ENCODE measurements at places on chromosomes 7 and 10.

- DNase-seq: no peak
Observed at GRCh38 chr10:98436704-98437103, 10.0 kb downstream of the HPS1 start.

- DNase-seq: no peak
Observed at GRCh38 chr10:96910488-96911395, 78.6 kb downstream of the LCOR start.

DNA sequence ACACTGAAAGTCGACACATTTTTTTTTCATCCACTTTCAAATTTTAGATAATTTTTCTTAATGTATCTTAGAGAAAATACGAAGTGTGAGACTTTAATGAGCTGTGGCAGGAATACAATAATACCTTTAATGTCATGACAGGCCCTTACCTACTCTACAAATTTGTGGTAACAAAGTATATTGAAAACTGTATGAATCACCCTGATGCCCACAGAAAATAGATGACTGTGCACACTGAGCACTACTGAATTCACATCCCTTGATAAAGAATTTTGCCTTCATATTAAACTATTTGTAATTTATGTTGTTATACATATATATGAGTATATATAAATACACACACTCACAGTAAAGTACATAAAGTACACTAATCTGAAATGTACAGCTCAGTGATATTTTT lies 51.7 kb downstream of the AKR1D1 start:
- DNase-seq: no peak

- peak; percentile 68 for DNase-seq
Observed at GRCh38 chr10:100046021-100046486, 35.6 kb downstream of the CPN1 start.

DNA sequence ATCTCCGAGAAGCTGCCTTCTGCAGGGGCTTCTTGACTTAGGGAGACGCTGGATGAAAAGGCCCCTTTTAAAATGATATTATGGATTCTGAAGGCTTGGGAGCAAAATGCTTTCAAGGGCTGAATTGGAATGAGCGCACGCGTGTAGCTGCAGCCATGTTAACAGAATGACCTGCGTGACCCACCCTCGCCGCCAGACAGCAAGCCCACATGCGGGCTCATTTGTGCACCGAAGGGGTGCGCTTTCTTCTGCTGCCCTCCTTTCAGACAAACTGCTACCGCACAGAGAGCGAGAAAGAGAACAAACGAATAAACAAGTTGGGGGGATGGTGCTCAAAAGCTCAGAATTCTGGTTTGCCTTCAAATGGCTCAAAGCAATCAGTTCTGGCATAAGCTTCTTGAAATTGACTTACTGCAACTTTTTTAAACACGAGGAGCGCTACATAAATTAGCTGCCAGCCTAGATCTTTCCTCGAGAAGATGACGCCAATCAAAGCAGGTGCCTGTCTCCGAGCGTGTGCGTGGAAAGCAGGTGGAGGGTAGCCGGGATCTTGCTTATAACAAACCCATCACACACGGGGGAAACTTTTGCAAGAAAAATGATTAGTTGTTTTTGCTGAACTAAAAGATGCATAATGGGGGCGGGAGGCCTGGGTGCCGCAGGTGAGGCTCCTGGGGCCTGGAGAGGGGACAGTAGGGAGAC lies 268.4 kb downstream of the MAD1L1 start:
- no peak for DNase-seq

GRCh38 chr10:116715341-116715740 lies 27.0 kb downstream of the HSPA12A start:
- no peak for DNase-seq

GRCh38 chr7:141072548-141073172 lies 1.2 kb upstream of the TMEM178B start:
- no peak for DNase-seq

- DNase-seq: peak; percentile 70
Observed at GRCh38 chr7:151381348-151382078, 28.3 kb downstream of the WDR86 start.

DNA sequence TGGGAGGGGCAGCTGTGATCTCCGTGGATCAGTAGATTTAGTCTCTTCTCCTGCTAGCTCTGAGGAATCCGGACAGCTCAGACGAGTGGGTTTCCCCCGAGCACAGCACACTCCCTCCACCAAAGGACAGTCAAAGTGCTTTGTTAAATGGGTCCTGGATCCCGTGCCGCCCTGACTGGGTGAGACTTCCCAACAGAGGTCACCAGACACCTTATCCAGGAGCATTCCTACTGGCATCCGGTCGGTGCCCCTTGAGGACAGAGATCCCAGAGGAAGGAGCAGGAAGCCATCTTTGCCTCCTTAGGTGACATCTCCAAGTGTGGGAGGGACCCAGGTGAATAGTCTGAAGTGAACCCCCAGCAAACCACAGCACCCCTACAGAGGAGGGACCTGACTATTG lies 1148.9 kb downstream of the CNTNAP2 start:
- no peak for DNase-seq

DNA sequence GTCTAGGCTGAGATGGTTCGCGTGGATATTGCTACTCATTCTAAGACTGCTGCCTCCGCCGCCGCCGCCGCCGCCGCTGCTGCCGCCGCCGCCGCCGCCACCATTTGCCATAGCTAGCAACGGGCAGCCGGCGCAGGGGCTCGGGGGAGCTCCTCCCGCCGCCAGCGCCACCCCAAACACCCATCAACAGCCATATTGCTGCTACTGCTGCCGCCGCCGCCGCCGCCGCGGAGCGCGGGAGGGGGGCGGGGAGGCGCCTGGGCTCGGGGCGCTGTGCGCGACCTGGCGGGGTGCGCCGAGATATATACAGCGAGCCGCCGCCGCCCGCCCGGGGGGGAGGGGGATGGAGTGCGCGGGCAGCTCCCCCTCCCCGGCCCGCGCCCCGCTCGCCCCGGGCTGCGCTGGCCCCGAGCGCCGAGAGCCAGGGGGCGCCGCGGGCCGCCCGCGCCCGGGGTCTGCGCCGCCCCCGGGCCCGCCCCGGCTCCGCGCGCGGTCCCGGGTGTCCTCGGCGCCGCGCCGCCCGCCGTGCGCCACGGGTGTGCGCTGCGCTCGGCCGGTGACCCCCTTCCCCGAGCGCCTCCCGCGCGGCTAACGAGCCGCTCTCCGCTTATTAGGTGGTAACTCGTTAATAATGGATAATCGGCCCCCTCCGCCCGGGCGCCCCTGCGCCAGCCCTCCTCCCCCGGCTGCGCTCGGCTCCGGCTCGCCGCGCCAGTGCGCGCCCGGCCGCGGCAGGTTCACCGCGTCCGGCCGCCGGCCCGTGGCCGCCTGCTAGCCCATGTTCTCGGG lies at the start of gene KCNMA1:
KCNMA1 (minus strand) TSS at position 277 of the 789 bp plus-strand sequence.
- no peak for DNase-seq

DNA sequence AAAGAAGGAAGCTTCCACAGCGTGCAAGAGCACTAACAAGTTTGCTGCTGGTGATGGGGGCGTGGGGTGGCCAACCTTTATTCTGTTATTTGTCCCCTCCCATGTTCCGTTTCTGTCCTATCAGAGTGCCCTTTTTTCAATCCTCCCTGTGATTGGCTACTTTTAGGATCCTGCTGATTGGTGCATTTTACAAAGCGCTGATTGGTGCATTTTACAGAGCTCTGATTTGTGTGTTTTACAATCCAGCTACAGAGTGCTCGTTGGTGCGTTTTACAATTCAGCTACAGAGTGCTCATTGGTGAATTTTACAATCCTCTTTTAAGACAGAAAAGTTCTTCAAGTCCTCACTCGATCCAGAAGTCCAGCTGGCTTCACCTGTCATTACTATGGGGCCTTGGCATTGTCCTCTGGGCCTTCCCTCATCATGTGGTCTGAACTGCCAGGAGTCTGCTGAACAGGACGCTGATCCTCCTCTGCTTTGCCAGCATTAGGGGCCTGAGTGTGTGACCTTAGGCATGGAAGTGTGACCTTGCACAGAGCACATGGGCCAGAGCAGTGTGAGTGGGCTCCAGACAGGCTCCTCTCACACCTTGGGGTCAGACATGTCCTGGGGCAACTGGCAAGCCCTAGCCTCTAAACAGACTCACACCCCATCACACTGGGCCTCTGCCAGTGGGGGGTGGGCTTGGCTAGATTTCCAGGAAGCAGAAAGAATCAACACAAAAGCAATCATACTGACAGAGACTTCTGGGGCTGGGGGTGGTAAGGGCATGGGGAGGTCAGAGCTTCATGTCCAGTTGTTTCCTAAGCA lies 167.4 kb downstream of the PTPN20 start:
- no peak for DNase-seq

DNA sequence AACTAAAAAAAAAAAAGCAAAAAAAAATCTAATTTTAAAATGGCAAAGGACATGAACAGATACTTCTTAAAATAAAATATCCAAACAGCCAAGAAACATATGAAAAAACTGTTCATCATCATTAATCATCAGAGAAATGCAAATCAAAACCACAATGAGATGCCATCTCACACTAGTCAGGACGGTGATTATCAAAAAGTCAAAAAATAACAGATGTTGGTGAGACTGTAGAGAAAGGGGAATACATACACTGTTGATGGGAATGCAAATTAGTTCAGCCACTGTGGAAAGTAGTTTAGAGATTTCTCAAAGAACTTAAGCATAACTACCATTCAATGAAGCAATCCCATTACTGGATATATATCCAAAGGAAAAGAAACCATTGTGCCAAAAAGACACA lies 30.2 kb downstream of the COBL start:
- no peak for DNase-seq

DNA sequence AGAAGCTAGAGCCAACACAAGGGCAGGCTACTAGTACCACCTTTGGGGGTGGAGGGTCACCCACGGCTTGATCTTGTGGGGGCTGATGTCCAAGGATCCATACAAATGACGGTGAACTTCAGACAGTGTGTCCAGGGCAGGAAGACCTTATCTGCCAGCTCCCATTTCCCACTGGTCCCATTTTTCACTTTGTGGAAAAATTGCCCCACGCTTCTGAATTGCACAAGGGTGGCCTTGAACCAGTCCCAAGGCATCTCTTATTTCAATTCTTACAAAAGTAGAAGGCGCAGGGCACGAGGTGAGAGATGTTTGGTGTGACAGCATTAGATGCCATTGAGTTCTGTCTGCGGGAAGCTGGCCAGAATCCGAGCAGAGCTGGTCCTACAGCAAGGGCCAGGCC lies 252.7 kb upstream of the CELF2 start:
- DNase-seq: no peak

GRCh38 chr10:59173414-59173813 lies 3.0 kb upstream of the PHYHIPL start:
- no peak for DNase-seq

DNA sequence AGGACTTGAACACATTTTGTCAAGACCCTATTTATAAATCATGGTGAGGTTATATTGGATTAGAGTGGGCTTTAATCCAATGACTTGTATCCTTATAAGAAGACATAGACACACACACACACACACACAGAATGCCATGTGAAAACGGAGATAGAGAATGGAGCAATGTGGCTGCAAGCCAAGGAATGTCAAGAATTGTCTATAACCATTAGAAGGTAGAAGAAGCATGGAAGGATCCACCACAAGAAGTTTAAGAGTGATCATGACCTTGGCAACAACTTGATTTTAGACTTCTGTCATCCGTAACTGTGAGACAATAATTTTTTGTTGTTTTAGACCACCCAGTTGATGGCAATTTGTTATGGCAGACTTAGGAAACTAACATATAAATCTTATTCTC lies 514.2 kb downstream of the TFEC start:
- no peak for DNase-seq

GRCh38 chr7:101598986-101599771 lies 29.9 kb downstream of the MYL10 start:
- no peak for DNase-seq

GRCh38 chr7:45812946-45813345 lies 59.9 kb downstream of the CCDC201 start:
- DNase-seq: no peak

- DNase-seq: no peak
Observed at GRCh38 chr10:123970927-123971286, 79.3 kb upstream of the CPXM2 start.

- DNase-seq: no peak
Observed at GRCh38 chr7:18030758-18031157, 3.1 kb upstream of the PRPS1L1 start.

- DNase-seq: no peak
Observed at GRCh38 chr7:43460733-43461348, 122.1 kb upstream of the STK17A start.

DNA sequence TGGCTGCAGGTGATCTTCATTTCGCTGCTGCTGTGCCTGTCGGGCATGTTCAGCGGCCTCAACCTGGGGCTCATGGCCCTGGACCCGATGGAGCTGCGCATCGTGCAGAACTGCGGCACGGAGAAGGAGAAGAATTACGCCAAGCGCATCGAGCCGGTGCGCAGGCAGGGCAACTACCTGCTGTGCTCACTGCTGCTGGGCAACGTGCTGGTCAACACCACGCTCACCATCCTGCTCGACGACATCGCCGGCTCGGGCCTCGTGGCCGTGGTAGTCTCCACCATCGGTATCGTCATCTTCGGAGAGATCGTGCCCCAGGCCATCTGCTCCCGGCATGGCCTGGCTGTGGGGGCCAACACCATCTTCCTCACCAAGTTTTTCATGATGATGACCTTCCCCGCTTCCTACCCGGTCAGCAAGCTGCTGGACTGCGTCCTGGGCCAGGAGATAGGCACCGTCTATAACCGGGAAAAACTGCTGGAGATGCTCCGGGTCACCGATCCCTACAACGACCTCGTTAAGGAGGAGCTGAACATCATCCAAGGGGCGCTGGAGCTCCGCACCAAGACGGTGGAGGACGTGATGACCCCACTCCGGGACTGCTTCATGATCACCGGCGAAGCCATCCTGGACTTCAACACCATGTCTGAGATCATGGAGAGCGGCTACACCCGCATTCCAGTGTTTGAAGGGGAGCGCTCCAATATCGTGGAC lies 1.3 kb downstream of the CNNM2 start:
- DNase-seq: no peak

DNA sequence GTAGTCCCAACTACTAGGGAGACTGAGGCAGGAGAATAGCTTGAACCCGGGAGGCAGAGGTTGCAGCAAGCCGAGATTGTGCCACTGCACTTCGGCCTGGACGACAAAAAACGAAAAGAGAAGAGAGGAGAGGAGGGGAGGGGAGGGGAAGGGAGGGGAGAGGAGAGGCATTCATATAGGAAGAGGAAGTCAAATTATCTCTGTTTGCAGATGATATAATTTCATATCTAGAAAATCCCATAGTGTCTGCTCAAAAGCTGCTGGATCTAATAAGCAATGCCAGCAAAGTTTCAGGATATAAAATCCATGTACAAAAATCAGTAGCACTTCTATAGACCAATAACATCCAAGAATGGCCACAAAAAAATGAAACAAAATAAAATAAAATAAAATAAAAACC lies 120.3 kb downstream of the LMBR1 start:
- DNase-seq: no peak

DNA sequence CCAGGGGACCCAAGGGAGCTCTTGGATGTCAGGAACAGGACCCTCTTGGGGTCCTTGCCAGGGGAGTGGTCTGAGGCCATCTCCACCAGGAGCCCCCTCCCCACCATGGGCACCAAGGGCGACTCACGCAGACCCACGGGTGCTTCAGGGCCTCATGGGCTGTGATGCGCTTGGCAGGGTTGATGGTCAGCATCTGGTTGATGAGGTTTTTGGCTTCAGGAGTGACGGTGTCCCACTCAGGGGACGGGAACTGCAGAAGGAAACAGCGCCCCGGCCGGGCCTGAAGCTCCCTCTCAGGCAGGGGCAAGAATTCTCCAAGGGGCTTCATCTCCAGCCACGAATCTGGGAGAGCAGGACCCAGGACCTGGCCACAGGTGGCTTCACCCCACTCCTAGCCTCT lies 41.3 kb downstream of the YKT6 start:
- DNase-seq: no peak
